ENCODE measurements at places on chromosomes 3 and 15.

DNA sequence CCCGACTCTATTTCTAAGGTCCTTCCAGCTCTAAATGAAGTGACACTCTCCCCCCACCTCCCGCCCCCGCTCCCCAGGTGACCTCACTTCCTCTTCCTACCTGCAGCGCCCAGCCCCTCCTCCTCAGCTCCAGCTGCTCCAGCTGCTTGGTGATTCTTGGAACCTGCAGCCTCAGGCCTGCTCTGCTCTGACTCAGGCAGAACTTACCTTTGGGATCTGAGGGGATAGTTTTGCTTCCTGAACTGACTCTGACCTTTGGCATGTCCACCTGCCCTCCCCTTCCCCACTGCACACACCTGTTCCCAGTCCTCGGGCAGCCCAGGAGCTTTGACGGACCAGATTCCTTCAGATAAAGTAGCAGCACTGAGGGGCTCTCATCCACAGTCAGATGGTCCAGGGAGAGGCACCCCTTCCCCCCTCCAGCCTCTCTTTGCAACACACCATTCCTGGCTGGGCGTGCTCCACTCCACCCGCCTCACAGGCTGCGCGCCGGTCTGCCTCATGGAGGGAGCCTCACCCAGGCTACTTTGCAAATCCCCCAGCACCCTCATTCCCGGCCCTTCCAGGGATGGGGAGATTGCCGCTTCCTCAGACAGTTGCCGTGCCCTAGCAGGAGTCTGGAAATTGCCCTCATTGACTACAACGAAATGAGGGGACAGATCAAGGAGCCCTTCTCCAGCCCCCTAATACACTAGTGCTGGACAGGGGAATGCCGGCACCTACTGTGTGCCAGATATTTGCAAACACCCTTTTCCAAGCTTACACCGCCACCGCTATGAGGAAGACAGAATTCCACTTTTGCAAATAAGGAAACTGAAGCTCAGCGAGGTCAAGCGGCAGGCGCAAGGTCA lies 692 bp upstream of the C15orf39 start:
- peak; percentile 30 for DNase-seq

- DNase-seq: no peak
Observed at GRCh38 chr3:132405609-132406299, 11.5 kb upstream of the DNAJC13 start.

- DNase-seq: no peak
Observed at GRCh38 chr15:44207643-44208042, 12.6 kb upstream of the FRMD5 start.

DNA sequence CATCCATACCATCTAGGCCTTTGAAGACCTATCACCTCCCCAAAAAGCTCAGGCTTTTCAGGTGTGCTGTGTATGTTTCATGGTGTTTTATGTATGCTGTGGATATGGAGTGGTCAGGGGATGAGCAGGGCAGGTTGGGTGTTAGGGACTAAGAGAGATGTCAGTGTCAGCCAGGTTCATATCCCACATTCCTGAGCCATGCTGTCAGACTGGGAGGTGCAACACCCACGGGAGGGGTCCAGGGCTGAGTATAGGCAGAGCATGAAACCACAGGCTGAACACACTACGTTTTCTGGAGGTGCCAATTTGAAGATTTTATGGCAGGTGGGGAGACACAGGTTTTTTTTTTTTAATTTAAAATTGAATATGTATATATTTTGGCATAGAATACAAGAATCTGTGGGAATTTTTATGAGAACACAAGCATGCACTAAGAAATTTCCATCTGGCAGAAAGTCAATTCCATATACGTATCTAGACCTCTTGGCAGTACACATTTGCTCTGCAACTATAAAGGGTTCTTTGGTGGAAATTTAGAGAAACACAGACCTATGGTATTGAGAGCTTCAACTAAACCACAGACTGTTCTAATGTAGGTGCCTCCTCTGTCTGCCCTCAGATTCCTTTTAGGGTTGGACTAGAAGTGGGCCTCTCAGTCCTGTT lies 101.9 kb upstream of the RNU6-1 start:
- no peak for DNase-seq

DNA sequence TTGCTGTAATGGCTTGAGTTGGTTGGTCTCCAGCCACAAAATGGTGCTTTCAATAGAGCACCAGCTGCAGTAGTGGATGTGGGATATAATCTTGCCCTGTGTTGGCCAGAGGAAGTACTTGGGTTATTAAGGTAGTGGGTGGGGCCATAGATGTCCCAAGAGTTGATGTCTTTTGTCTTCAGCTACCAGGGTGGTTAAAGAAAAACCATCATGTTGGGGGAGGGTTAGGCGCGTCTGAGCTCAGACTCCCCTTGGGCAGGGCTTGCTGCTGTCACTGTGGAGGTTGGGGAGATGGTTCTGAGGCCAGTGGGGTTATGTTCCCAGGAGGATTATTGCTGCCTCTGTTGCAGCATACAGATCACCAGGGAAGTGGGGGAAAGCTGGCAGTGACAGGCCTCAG lies 46.9 kb upstream of the GADL1 start:
- DNase-seq: no peak

DNA sequence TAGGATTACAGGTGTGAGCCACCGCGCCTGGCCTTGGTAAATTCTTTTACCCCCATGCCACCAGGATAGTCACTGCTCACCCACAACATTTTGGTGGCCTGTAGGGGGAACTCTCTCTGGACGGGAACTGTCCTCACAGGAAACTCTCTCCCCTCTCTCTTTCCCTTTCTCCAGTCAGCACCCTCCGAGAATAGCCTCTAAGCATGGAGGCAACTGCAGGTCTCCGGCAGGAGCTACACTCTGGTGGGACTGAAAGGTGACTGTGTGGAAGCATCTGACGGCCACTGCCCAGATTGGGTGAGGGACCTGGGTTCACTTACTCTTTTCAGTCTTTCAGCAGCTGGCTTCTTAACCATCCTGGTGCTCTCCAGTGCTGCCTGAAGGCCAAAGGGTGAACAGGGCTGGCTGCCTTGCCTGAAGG lies 21.3 kb downstream of the TRANK1 start:
- no peak for DNase-seq

GRCh38 chr3:132536442-132537153 lies 60.5 kb upstream of the ACKR4 start:
- DNase-seq: no peak

DNA sequence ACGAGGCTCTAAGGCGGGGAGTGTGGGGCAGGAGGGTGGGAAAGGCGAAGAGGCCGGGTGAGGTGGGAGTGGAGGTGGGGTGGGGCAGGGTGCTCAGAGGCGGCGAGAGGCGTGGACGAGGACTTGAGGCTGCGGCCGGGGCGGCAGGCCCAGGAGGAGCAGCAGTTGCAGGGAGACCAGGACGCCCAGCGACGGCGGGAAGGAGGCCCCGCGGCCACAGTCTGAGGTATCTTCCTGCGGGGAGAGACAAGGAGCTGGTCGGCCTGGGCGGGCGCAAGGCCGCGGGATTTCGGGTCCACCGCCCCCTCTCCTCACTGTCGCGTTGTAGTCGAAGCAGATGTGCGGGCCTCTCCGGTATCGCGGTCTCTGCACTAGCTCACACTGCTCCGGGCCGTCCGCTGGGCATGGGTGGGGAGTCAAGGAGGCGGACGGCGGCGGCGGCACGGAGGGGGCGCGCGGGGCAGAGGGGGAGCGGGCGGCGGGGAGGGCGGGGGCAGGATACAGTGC lies 5.3 kb upstream of the TMEM115 start:
- DNase-seq: no peak

DNA sequence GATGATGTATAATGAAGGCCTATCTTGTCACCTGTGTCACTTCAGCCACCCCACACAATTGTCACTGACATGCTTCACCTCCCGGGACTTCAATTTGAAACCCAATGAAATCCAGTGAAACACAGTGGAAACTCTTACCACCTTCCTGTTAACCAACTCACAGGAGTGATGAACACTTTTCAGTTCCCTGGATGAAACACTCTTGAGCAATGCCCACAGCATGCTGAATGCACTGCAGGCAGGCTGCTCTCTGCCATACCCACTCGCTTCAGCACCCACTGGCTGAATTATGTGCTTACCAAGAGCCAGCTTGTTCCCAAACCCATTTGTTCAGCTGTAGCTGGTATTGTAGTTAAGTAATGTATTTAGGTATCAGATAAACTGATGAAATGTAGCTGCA lies 47.0 kb downstream of the MAP2K1 start:
- no peak for DNase-seq

DNA sequence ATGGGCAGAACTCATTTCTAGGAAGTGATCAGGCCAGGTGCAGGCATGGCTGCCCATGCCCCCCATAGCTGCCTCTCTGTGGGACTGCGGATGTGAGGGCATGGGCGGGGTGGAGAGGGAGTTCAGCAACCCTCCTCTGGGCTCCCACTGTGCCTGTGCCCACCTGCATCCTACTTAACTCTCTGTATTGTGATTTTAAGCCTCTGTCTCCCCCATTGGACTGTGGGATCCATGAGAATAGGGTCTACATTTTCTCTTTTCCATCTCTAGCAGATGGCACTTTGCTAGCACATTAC lies 194.3 kb downstream of the CHST2 start:
- no peak for DNase-seq

- no peak for DNase-seq
Observed at GRCh38 chr15:85047271-85047948, 65.8 kb downstream of the PDE8A start.

DNA sequence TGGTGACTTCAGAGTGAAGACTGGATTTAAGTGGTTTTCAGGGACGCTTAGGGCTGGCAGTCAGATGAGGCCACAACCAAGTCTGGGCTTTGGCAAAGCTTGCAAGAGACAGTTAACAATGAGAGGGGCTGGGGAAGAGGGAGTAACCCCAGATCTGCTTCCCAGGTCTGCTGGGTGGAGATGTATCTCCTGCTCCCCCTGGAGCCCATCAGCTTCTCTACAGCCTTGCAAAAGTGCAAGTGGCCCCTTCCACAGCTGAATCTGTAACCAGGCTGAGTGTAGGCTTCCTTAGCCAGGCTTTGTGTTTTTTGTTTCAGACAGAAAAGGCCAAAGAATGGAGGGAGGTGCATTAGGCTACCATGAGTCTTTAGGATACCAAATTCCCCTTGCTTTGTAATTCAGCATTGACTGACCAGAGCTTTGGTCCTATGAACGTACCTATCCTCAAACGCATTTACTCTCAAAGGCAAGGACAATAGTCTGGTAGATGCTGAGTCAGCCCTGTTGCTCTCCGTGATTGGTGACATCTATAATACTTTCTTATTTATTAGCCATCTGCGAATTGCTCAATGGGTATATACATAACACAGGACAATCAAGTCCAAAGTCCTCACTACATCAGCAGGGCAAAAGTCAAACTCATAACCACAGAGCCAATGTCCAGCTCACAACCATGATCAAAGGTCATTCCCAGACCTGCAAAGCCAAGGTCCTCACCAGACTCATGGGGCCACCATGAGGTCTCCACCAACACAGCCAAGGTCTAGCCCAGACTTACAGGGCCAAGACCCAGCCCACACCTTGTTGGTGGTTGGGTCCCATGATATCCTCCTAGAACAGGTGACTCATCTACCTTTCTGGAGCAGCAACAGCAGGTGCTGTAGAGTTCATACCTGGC lies 17.1 kb downstream of the CCDC13 start:
- no peak for DNase-seq

GRCh38 chr15:63344731-63345390 lies 36.8 kb downstream of the CA12 start:
- no peak for DNase-seq

DNA sequence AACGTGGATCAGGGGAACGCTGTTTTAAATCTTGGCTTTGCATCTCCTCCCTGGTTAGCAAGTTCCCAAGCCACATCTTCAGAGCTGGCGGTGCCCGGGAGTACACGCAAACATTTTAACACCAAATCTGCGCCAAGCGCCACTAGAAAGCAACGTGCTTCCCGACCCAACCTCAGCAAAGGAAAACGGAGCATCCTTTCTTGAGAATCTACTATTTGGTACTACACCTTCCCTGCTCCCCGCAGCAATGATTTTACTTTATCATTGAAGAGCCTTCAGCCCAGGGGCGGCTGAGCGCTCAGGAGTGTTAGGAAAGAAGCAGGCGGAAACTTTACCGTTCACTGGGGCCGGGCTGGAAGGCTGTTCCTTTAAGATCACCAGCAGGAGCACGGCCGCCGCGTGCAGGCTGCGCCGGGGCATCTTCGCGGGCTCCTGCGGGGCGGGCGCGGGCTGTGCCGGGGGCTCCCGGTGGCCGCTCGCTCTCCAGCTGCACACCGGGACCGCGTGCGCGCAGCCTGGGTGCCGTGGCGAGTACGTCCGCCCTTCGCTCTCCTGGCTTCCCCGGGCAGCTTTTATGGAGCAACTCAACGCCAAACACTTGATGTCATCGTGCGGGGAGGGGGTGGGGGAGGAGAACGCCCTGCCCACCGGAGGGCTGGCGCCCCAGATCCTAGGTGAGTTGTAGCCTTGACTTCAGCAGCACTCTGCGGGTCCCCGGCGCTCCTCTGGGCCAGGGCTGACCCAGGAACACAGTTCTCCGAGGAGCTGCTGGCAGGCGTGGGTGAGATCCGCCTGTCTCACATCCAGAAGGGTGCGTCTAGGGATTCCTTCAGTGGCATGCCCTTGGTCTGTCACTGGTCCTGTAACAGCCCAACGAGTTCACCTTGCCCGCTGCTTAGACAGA lies at the start of gene CA12:
CA12 (minus strand) TSS at position 546 of the 904 bp plus-strand sequence; CDS start at position 420, 126 bp downstream.
- no peak for DNase-seq

DNA sequence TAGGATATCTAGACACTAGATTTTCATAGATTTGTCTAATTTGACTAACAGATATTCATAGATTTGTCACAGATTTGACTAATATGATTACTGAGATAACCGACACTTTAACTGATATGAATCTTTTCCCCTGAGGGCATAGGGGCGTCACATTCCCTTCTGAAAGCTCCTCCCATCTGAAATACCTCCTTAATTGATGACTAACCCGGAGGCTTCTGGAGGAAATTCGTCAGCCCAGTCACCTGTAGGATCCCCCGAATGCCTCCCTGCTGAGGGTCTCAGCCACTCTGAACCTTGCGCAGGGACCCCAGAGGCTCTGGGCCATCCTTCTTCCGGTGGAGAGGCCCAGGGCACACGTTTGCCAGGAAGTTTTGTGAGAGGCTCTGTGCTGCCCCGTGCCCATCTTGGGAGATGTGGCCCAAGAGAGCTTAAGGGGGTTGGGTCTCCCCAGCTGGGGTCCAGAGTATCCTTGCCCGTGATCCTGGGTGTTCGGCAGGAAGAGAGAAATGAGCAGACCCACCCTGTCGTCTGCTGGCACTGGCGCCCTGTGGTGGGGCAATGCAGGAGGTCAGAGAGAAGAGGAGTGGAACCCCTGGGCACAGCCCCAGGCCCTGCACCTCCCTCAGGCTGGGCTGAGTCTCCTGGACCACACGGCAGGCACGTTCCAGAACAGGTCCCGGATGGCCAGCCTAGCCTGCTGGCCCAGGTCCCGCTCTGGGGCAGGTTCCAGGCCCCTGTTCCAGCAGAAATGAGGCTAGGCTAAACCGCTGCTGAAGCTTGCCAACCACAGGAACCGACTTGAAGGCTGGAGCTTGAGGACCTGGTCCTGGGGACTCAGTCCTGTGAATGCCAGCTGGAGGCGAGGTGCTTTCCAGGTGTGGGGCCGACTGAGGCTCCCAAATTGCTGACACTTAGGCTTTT lies 1.7 kb downstream of the PLA2G4D start:
- no peak for DNase-seq

GRCh38 chr3:53705024-53705745 lies 141.0 kb downstream of the CHDH start:
- DNase-seq: no peak

Data from stimulated activated CD8-positive, alpha-beta memory T cell treated with anti-CD3 and anti-CD28 coated beads, Interleukin-4, amount 100 ng/mL, for 24 hours (primary cell).